ENCODE measurements at places on chromosomes 3 and 15.

- DNase-seq = no peak
These were observed 38.5 kb upstream of the MELTF start for GRCh38 chr3:197068077-197068476.

GRCh38 chr3:147393943-147394883 is 12.1 kb downstream of the ZIC4 start:
- no peak for DNase-seq

- no peak for DNase-seq
These were observed 31.3 kb upstream of the FAH start for GRCh38 chr15:80121546-80121945.

DNA sequence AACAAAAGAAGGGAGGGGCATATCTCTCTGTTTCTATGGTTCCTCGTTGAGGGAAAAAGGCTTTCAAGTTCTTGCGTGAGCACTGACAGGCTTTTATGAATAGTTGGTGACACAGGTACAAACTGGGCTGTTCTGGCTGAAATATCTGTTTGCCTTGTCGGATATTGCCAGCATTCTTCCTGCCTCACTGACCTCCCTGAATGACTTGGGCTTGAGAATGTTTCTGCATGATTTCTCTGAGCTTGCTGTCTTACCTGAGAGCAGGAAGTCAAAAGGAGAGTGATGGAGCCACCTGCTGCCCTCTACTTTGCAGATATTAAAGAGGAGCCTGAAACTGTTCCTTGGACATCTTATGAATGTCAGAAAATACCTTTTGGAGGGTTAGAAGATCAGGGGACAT is 4.8 kb downstream of the GCNT3 start:
- no peak for DNase-seq

- DNase-seq = no peak
These were observed 9.6 kb upstream of the GLCE start for GRCh38 chr15:69150841-69151240.
